ENCODE measurements at places on chromosomes 12 and 14.

- DNase-seq = peak; percentile 90
These were observed at the start of gene FOXN3 for GRCh38 chr14:89417091-89417464. Gene FOXN3, minus strand, starts transcription at chr14:89417233. Its CDS starts 4,757 bp downstream, at chr14:89412476.

GRCh38 chr12:79375050-79375449 lies 315.7 kb downstream of the PAWR start:
- no peak for DNase-seq

DNA sequence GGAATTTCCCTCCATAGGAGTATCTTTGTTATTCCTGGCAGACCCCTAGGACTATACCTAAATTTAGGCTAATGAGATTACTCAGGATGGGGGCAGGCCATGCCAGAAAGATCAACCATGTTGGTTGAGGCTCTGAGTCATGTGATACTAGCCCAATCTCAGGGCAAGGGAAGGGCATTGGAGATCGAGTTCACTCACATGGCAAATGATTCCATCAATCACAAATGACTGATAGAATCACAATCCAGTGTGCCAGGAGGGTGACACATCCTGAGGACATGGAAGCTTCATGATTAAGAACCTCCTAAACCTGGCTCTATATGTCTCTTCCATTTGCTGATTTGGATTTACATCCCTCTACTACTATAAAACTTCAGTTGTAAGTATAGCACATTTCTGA lies 182.3 kb downstream of the NTF3 start:
- peak; percentile 65 for DNase-seq

- no peak for DNase-seq
These were observed 8.7 kb upstream of the ADCK1 start for GRCh38 chr14:77791225-77791600.

- DNase-seq = no peak
These were observed 26.3 kb downstream of the SLC38A1 start for GRCh38 chr12:46242569-46242968.

- DNase-seq = no peak
These were observed 17.1 kb downstream of the NUBPL start for GRCh38 chr14:31578266-31578665.

- DNase-seq = no peak
These were observed 32.1 kb upstream of the C14orf180 start for GRCh38 chr14:104547310-104547997.

DNA sequence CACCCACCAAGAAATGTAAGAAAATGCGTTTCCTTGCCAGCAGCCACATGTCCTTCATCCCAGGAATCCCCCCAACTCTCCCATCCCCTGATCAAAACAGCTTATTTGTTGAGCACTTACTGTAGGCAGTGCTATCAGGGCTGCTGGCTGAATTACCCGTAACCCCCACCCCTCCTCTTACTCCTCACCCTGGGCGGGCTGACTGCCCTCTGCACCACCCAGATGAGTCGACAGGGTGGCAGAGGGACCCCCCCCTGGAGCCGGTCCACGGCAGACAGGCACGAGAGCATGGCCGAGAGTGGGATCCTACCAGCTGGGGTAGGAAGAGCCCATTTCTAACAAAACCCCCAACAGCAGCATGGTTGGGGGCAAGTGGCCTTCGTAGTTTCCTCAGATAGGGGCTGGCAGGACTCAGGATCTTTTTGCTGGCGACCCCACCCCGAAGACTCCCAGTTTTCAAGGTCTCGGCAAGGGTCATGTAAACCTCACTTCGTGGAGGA lies 1.1 kb upstream of the RHOF start:
- DNase-seq = no peak

DNA sequence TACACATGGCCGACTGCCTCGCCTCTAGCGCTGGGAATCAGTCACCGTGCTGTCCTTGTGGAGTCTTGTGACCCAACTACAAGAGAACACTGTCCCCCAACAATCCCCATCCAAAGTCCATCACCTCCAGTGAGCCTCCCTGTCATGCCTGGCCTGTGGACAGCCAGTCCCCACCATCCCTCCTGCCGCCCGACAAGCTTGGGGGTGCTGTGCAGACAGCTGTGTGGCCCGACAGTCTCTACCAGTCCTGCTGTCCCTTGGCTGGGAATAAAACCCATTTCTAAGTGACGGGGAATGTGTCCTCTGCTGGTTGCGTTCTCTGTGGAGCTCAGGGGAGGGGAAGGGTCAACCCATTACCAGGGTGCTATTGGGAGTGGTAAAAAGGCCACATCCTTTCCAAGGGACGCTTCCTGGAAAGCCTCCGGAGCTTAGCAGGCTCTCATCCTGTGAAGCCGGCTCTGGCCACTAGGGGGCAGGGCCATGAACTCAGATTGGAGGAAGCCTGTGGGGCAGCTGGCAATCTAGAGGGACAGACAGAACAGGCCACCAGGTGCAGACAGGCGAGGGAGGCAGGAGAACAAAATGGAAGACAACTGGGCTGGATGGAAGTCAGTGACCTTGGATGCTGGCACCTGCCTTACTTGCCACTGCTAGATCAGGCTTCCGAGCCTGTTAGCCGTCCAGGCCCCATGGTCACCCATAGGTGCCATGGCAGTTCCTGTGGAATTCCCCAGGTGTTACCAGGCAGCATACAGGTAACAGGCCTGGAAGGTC lies 12.0 kb upstream of the BLTP3B start:
- DNase-seq = peak; percentile 60

GRCh38 chr14:89690139-89690538 lies 264.4 kb downstream of the EFCAB11 start:
- no peak for DNase-seq

GRCh38 chr12:24821691-24822090 lies 127.2 kb downstream of the BCAT1 start:
- peak; percentile 55 for DNase-seq

DNA sequence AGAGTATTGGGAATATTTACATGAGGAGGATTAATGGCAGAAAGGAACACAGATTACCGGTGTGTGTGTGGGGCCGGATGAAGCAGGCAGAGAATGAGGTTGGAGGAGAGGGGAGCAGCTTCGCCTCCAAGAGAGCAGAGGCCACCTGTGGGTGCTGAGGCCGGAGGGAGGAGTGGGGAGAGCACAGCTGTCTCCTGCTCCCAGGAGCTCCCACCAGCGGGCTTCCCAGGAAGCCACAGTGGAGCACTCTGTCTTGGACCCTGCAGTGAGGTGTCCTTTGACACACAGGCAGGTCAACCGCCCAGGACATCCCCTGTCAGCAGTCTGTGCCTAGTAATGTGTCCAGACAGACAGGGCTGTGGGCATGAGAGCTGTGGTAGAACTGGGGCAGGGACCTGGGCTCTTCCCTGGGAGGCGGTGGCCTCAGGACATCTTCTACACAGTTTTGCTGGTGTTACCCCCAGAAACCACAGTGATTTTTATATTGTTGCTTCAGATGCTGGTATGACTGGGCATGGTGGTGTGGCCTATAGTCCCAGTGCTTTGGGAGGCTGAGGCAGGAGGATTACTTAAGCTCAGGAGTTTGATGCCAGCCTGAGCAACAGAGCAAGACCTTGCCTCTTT lies 18.5 kb upstream of the AMN start:
- DNase-seq = no peak

- DNase-seq = no peak
These were observed 38.3 kb downstream of the GYS2 start for GRCh38 chr12:21566223-21566906.

DNA sequence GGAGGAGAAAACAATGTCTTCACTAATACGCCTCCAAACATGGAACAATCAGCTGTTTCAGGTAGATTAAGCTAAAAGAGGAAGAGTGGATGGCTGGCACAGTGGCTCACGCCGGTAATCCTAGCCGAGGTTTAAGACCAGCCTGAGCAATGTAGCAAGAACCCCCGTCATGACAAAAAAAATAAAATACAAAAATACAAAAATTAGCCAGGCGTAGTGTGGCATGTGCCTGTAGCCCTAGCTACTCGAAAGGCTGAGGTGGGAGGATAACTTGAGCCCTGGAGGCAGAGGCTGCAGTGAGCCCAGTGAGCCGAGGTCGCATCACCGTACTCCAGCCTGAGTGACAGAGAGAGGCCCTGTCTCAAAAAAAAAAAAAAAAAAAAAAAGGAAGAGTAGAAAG lies 1.2 kb upstream of the MED13L start:
- no peak for DNase-seq

DNA sequence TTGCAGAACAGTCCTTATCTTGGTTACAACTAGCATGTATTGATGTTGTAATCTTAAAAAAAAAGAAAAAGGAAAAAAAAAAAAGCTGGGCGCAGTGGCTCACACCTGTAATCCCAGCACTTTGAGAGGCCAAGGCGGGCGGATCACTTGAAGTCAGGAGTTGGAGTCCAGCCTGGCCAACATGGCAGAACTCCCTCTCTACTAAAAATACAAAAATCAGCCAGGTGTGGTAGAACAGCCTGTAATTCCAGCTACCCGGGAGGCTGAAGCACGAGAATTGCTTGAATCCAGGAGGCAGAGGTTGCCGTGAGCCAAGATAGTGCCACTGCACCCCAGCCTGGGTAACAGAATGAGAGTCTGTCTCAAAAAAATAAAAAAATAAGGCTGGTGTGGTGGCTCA lies 25.6 kb upstream of the TEAD4 start:
- no peak for DNase-seq

DNA sequence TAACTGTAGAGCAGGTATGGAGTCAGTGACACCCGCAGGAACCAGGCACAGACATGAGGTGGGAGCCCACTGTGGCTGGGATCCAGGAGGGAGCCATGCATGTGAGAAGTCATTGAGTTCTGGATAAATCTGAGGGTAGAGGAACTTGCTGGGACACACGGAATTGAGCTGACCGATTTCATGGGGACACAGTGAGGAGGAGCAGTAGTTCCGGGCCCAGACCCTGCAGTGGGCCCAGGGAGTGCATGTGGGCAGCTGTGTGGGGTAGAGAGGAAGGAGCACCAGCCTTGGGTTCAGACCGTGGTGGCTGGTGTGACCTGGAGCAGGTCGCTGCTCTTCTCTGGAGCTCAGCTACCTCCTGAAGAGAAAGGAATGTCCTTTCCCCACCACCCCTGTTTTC lies 8.4 kb downstream of the SERPINA3 start:
- no peak for DNase-seq

DNA sequence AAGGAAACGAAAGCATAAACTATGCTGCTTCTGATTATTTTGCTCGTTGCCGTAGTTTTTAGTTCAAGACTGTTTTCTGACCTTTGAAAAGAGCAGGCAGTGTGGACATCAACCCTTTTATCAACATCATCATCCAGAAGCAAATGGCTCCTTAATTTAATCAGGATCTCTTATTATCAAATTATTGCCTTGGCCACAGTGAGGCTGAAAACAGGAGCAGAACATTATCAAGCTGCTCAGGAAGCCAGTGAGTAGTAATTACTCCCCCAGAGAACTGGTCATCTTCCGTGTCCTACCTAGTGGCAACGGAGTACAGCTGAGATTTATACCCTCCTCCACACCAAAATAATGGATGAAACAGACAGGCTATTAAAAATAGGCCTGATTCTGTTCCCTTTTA lies 2.2 kb upstream of the DIABLO start:
- DNase-seq = no peak

DNA sequence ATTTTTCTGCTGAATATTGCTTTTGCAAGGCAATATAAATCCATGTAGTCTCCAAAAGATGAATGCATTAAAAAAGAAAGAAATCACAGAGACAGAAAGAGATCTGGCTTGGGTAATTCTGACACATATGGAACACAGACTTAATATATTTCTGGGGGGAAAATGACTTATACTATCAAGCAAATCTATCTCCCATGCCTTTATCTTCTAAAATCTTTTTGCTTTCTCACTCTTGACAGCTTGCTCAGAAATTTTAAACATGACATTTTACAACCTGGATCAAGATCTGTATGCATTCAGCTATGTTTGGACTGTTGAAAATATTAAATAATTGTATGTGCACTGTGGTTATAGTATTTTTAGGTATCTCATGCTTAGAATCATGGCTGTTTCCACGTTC lies 73.0 kb downstream of the KITLG start:
- no peak for DNase-seq

GRCh38 chr14:20515846-20516245 lies 10.5 kb downstream of the RNASE10 start:
- no peak for DNase-seq

GRCh38 chr12:48901278-48901677 lies 24.0 kb downstream of the FKBP11 start:
- DNase-seq = no peak

DNA sequence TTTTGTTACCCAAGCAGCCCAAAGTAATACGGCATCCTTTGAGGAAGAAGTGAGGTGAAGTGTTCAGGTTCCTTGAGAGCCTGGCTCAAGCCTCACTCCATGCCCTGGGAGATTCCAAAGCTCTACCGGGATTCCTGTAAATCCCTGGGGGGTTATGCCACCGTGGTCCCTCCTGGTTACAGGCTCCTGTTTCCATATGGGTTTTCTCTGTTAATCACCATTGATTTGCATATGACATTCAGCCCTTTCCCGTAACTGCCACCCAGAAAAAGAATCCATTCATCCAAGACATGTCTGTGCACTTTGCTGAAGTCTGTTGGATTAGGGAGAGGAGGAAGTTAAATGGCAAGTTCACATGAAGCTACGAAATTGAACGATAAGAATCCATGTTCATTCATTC lies 27.9 kb upstream of the CCDC60 start:
- DNase-seq = no peak

GRCh38 chr14:76056128-76056527 lies 70.6 kb downstream of the IFT43 start:
- DNase-seq = peak; percentile 4

Data from fibroblast of skin of abdomen (primary cell).